ENCODE measurements at places on chromosomes 4 and X.

DNA sequence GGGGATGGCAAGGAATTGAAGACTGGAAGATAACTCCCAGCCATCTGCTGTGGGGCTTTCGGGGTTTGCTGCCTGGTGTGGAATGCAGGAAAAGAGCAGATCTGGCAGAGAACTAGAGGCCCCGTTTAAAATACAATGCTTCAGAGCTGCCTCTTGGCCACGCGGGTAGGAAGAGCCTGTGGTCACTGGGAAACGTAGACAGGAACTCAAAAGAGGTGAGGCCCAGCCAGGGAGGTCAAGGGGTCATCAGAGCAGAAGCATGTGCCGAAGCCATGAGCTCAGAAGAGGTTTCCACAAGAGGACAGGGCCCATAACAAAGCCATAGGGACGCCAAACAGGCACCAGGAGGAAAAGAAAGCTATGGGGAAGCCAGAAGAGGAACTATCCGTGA lies 14.5 kb upstream of the STS start:
- no peak for DNase-seq

DNA sequence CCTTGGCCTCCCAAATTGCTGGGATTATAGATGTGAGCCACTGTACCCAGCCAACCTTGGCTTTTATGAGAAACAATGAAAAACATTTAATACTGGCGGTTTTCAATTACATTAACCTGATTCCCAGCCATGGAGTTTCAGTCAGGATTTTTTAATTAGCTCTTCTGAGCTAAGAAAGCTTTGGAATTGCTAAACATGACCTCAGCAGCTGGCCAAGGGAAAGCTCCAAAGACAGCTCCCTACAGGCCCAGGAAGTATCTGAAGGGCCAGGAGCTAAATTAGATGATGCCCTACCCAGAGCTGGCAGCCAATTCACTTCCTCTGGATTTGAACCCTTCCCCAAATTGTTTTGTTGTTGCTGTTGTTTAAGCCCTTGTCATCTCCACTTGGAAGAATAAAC lies 26.5 kb upstream of the FUNDC1 start:
- DNase-seq = no peak

DNA sequence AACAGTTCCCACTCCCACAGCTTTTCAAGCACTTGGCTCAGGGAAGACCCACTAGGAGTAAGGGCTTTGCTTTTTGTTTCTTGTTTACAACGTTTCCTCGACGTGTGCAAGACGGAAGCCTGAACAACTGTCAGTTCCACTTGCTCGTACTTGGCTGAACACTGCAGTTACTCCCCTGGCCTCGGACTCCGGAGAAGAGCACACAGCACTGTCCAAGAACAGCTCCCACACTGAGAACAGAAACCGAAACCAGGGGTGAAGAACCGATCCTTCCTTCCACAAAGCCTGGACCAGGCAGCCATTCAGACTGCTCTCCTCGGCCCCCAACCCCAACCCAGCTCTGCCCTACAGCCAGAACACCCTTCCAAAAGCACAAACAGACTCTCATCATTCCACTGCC lies 25.5 kb downstream of the IRF2 start:
- no peak for DNase-seq

- no peak for DNase-seq
Measured at GRCh38 chr4:23856630-23857029, 33.2 kb downstream of the PPARGC1A start.

DNA sequence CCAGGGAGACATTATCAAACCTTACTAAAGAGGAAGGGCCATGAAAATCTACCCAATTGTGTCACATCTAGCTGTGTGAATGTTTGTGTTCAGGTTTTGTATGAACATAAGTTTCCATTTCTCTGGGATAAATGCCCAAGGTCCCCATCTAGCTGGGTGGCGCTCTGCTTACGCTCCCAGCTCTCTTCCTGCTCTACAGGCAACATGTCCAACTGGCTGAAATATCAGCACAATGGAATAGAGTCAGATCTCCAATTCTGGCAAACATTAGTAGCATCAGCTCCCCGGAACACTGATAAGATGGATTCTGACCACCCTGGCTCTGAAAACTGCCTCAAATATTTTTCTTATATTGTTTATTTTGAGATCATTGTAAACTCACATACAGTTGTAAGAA lies 74.8 kb downstream of the IRF2 start:
- no peak for DNase-seq

- no peak for DNase-seq
Measured at GRCh38 chrX:37786624-37787422, 7.0 kb downstream of the CYBB start.

DNA sequence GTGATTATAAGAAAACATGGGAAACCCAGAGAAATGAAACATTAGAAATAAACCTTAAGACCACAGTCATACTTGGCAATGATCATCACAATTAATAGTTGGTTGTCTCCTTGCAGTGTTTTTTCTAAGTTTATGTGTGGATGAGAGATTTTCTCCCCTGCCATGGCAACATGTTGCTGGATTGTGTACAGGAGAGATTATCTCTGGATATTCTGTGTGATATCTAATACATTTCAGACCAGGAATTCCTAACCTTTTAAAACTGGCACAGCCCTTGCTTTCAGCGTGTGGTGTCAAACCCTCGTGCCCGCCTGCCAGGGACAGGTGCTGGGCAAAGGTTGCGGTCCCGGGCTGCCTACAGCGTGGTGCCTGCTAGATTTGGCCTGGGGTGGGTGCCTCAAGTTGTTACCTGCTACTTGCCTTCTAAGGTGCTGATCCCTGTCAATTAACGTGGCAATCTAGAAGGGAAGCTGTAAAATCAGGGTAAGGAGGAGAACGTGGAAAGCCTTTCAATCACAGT lies 100.5 kb downstream of the TMEM131L start:
- no peak for DNase-seq

DNA sequence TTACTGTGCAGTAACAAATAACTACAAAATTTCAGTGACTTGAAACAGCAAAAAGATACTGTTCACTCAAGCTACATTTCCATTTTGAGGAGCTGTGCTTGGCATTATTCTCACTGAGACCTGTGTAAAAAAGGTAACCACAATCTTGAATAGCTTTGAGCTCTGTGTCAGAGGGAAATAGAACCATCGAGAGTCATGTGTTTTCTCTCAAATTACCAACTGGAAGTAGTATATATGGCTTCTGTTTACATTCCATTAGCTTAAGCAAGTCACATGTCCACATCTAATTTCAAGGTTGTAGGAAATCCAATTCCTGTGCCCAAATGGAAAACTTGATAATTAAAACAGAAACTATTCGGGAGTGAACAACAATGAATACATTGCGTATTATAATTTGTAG lies 82.9 kb upstream of the BANK1 start:
- DNase-seq = no peak

- DNase-seq = no peak
Measured at GRCh38 chr4:26325191-26325590, 4.4 kb downstream of the RBPJ start.

DNA sequence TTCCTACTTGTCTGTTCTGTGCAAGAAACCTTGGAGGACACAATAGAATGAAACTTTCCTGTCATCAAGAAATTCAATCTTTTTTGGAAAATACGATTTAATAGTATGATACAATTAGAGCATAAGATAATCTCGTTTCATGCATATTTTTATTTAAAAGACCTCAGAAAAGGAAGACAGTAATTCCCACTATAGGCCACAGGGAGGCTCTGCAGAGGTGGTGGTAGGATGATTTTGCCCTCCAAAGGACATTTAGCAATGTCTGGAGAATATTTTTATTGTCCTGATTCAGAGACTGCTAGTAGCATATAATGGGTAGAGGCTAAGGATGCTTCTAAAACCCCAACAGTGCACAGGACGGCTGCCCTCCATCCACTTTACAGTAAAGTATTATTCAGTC lies 68.7 kb downstream of the PAK3 start:
- no peak for DNase-seq

- DNase-seq = no peak
Measured at GRCh38 chrX:45847961-45848360, 647.3 kb upstream of the DIPK2B start.

DNA sequence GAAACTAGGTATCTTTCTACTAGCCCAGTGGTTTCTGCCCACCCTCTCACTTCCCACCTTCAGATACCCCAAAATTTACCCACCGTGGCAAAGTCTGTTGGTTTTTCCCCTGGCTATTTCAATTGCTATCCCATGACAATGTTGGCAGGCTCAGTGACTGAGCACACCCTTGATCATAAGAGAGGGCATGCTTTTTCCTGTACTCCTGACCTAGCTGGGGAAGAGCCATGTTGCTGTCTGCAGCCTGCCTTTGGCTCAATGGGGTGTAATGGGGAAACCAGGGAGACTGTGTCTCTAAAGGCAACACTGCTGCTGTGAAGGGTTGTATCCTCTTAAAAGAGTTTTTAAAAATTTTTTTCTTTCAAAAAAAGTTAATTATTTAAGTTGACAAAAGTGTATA lies 90.4 kb upstream of the CITED1 start:
- no peak for DNase-seq

GRCh38 chr4:83932750-83933391 lies 397.0 kb downstream of the GPAT3 start:
- DNase-seq = no peak

GRCh38 chr4:182695842-182696241 lies 221.3 kb downstream of the DCTD start:
- no peak for DNase-seq

GRCh38 chr4:108991551-108992328 lies 228.9 kb upstream of the ETNPPL start:
- no peak for DNase-seq

- DNase-seq = no peak
Measured at GRCh38 chrX:107549504-107549903, 78.8 kb upstream of the PRPS1 start.

- no peak for DNase-seq
Measured at GRCh38 chr4:65089666-65090065, 580.6 kb downstream of the EPHA5 start.

DNA sequence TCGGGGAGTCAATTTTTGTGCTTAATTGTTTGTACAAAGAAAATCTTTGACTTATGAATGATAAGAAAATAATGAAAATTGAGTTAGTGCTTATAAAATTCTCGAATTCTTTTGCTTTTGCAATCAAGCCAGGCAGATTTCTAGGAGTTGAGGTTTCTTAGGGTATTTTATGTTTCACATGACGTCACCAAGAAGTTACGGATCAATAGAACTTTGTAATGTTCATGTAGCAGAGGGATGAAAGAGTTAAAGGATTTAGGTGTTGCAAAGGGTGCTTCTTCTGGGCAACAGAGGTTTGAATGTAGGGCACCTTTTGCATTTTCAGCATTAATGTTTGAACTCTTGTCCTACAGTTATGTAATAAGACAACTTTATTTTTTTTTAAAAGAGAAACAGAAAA lies 19.4 kb downstream of the GBA3 start:
- no peak for DNase-seq

DNA sequence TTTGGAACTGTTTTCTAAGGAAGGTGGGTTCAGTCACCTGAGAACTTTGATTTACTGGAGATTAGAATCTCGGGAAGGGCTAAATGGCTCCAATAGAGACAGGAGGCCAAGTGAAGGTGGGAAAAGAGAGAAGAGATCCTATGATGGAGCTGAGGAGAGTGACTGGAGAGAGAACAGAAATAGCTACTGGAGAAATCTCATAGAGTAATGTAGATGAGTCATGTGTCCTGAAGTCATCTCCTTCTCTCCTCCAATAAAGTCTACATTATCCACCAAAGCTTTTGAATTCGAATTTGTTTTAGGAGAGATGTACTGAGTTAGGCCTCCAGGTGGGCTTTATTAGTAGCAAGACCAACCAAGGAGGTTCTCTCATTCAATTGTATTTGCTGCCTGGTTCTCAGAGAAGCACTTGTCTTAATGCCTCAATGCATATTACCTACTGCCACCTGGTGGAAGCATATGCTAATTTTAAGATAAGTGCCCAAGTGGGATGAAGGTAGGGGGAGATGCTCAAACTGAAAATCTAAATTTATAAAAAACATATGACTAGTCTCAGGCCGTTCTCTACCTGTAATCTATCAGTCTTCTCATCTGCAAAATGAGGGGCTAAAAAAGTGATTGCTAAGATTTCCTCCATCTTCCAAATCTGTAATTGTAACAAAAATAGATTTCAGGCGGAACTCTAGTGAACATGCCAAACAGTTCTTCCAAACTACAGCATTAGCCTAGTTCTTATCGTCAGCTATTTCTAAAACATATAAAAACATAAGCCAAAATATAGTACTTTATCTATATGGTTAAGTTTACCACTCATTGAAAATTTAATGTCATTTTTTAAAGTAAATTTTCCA lies 24.4 kb downstream of the TXK start:
- no peak for DNase-seq

GRCh38 chrX:7233580-7234406 lies 85.8 kb upstream of the PUDP start:
- no peak for DNase-seq

DNA sequence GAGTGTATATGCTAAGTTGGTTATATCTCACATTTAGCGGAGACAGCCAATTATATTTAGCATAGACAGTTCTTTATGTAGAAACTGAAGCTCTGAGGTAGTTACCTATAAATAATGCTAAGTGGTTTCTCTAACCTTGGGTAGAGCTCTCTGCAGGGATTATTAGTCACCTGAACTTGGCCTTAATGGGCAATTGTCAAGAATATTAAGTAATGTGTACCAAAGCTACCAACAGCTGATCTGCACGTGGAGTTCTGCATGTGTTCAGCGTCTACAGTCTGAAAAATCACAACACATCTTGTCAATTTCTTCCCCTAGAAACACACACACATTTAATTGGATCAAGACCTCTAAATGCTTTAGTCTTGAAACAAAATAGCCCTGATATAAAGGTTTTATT lies 740.6 kb upstream of the FAM241A start:
- no peak for DNase-seq

DNA sequence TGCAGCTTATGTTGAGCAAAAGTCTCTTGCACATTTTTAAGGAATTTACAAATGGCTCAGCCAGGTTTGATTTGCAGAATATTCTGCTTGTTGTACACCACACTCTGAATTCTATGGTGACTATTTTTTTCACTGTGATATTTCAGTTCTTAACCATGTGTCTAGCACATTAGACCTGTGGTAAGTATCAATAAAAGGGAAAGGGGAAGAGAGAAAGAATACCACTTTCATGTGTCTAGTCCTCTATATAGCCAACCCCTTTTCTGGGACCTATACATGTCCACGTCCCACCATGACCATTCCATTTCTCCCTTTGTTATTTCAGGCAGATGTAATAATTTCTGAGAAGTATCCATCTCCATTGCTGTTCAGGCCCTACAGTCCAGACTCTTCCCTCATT lies 121.3 kb upstream of the PNPLA4 start:
- DNase-seq = no peak

- DNase-seq = no peak
Measured at GRCh38 chr4:4462970-4463369, 76.1 kb downstream of the NSG1 start.
